Hindlimb muscle (tissue), 1 donor: ENCODE measurements at places on chromosomes 1 and 21. TPM values are rescaled to one million over a fixed set of nuclear protein-coding genes. Genes with fewer than 3 reads are reported as not detected.

DNA sequence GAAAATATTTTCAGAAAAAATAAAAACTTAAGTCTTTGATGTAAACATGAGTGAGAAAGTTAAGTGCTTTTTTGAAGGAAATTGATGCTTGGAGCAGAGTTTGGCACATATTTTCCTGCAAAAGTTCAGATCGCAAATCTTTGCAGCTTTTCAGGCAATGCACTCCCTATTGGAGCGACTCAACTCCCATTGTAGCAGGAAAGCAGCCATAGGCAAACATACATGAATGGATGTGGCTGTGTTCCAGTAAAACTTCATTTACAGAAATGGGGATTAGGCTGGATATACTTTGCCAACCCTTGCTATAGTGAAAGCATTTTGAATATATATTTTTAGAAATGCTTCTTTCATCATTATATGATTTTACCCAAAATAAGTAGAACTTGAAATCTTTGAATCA is 8.1 kb downstream of the AGL start:
- DNase-seq = no peak

- DNase-seq = peak; percentile 82
Measured at GRCh38 chr1:6638226-6638625, 13.6 kb downstream of the THAP3 start.

GRCh38 chr1:9294910-9295636 is 2.4 kb downstream of the SPSB1 start:
- no peak for DNase-seq

GRCh38 chr1:173422456-173422976 is 54.6 kb upstream of the PRDX6 start:
- DNase-seq = peak; percentile 31

- DNase-seq = no peak
Measured at GRCh38 chr1:173433751-173434326, 43.3 kb upstream of the PRDX6 start.

DNA sequence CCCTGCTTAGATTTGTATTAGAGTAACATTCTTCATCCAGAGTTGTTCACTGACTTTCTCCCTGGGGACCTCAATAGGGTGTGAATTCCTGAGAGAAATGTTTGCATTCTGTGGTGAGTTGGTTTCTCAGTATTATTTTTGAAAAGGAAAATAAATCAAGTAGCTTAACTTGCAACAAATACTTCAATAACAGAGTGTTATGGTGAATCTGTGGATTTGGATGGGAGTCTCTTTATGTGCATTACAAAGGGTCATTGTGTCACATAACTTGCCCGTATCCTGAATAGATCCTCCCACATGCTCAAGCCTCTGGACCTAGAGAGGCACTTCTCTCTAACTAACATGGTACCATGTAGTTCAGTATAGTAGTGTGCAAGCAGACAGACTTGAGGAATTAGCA is 68.4 kb upstream of the IPO9 start:
- no peak for DNase-seq

DNA sequence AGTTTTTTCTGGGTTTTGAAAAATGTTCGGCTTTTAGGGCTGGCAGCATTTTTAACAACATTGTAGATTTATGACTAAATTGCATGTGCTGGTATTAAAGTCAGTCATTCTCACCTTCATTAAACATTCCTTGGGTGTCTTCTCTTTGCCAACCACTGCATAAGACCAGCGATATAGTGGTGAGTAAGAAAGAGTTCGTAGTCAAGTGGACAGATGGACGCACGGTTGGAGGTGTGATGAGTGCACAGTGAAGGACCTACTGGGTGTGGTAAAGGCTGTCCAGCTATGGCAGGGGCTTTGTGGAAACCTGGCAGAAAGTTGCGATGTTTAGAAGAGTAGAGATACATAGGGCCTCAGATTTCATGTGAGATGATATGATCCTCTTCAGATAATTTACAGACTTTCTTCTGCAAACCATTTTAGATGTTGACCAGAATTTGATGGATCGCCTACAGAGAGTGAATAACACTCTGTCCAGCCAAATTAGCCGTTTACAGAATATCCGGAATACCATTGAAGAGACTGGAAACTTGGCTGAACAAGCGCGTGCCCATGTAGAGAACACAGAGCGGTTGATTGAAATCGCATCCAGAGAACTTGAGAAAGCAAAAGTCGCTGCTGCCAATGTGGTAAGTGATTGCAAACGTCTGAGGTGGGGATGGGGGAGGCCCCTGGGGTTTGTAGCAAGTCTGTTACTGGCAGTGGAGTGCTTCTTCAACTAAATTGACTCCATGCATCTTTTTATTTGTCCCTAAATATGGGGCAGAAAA is 56.0 kb upstream of the LAMC2 start:
- no peak for DNase-seq

DNA sequence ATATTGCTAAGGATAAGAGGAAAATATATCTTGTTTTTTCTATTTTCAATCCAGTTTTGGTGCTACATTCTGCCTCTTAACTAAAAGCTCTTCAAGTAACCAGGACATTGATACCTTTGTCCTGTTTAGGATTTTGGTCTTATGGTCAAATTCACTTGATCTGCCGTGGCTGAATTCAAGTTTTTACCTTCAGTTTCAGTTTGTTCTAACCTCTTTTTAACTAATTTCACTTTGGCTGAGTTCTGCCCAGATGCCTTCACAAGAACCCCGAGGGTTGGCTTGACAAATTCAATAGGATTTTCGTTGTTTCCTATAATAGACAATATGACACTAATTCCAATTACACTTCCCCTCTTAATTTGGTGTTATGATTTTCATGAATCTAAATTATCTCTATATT is 84.5 kb upstream of the C1orf21 start:
- DNase-seq = no peak

- no peak for DNase-seq
Measured at GRCh38 chr1:96370757-96371156, 350.8 kb upstream of the PTBP2 start.

GRCh38 chr1:35929730-35930592 is 944 bp upstream of the AGO3 start:
- DNase-seq = peak; percentile 59

GRCh38 chr1:170231662-170232061 is 85.9 kb downstream of the NTMT2 start:
- no peak for DNase-seq

GRCh38 chr21:42405064-42406013 is 1.6 kb downstream of the UBASH3A start:
- no peak for DNase-seq

- no peak for DNase-seq
Measured at GRCh38 chr21:24112020-24112419, 1495.3 kb downstream of the MRPL39 start.

- DNase-seq = no peak
Measured at GRCh38 chr1:55699228-55699627, 484.1 kb upstream of the USP24 start.

GRCh38 chr1:180912801-180913565 is at the start of gene KIAA1614:
TSS of gene KIAA1614 (plus strand) at chr1:180912897. CDS start at chr1:180913244, 347 bp downstream.
- DNase-seq = peak; percentile 77

- DNase-seq = peak; percentile 77
Measured at GRCh38 chr1:12124693-12125421, 41.9 kb upstream of the TNFRSF1B start.

DNA sequence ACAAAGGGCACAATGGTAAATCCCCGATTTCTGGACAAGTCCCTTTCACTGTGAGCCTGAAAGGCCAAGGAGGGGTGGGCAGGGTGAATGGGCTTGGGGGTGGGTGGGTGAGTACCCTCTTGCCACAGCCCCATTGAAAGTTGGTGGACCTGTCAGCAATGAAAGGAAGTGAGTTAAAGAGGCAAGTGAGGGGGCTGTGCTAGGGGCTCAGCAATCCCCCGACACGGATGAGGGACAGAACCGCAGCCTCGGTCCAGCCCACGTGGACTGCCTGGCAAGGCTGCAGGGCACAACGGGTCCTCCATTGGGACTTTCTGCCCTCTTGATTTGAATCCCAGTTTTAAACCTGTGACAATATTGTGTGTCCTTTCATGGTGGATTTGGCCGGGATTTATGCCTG is 255.3 kb downstream of the FOXD2 start:
- no peak for DNase-seq

GRCh38 chr1:216827251-216827650 is 104.0 kb upstream of the ESRRG start:
- no peak for DNase-seq

- DNase-seq = no peak
Measured at GRCh38 chr1:94878329-94878728, 48.6 kb downstream of the CNN3 start.

- DNase-seq = no peak
Measured at GRCh38 chr1:31569596-31570173, 6.6 kb upstream of the TINAGL1 start.

- no peak for DNase-seq
Measured at GRCh38 chr1:225476538-225476988, 48.7 kb upstream of the LBR start.

DNA sequence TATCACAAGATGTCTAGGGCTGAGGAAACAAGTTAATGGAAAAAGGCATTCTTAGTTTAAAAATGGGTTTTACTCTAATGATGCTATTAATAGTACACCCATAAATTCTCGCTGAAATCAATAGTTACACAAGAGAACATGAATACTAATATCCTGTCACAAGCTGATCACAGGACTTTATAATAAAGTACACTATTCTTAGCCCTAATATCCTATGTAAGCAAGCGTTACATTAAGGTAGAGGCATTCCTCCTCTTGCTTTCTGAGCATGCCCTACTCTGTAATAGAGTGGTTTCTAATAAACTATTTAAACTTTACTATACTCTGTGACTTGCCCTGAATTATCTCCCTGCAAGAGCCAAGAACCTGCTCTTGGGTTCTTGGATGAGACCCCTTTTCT is 6.5 kb upstream of the PACC1 start:
- no peak for DNase-seq

GRCh38 chr1:228737601-228738041 is 2.3 kb downstream of the RHOU start:
- peak; percentile 23 for DNase-seq

GRCh38 chr1:56868761-56869160 is 14.2 kb downstream of the C8A start:
- DNase-seq = no peak

- DNase-seq = no peak
Measured at GRCh38 chr1:22760455-22760854, 49.8 kb downstream of the EPHB2 start.

- DNase-seq = peak; percentile 14
Measured at GRCh38 chr1:163897412-163898155, 575.8 kb downstream of the NUF2 start.

- DNase-seq = no peak
Measured at GRCh38 chr21:28705616-28706015, 287.1 kb downstream of the LTN1 start.

- no peak for DNase-seq
Measured at GRCh38 chr1:56585985-56586384, 6.6 kb upstream of the PLPP3 start.

DNA sequence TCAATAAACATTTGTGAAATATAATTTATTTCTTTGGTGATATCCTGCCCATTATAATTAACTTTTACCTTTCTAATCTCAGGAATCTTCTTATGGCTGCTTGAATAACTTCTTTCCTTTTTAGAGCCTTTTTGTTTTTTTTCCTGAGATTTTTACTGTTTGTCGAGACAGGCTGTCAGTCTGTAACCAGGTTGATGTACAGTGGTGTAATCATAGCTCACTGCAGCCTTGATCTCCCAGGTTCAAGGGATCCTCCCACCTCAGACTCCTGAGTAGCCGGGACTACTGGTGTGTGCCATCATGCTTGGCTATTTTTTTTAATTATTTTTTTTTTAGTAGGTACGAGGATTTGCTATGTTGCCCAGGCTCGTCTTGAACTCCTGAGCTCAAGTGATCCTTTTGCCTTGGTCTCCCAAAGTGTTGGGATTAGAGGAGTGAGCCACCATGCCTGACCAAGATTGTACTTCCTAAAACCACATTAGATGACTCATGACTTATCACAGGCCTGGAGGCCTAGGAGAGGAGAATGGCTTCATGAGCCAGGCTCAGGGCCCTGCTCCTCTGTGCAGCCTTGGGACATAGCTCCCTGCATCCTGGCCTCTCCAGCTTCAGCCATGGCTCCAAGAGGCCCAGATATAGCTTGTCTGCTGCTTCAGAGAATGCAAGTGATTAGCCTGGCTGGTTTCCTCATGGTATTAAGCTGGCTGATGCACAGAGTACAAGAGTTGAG is 48.6 kb downstream of the CTH start:
- DNase-seq = no peak

DNA sequence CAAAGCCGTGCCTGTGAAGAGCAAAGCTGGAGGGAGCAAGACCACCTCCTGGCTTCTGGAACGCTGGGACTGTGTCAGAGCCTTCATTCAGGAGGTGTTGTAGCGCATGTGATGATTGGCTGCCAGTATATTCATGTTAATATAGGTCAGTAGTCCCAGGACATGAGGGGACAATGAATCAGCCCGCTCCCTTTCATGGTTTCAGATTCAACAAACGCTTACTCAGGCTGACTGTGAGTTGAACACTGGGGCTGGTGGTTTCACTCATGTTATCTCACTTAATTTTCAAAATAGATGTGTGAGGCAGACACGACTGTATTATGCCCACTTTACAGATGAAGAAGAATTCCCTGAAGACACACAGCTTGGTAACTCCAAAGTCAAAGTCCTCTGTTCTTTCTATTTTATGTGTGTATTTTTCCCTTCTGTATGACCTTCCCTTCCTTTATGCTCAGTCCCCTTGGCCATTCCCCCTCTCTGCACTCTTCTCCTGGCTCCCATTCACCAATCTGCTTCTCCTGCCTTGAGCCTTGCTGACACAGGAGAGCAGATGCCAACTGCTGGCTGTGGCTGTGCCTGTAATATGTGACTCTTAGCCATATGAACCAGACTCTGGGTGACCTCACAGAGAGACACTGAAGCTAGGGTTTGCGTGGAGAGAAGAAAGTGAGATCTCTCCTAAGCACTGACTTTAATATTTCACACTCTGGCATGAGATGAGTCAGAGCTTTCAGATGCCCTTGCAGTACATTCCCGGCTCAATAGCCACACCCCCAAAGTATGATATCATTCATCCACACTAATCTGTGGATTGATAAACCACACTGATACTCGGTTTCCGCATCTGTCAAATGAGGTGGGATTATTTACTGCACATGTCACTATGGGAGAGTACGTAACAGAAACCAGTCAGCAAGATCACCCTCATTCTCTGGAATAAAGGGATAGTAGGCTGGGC is 31.4 kb upstream of the KIRREL1 start:
- no peak for DNase-seq

GNAT2 gene
- not detected for polyA plus RNA-seq

RSPO1 gene
- polyA plus RNA-seq = not detected

TNNI3K gene
- 1.6 TPM for polyA plus RNA-seq

LRRIQ3 gene
- polyA plus RNA-seq = 0.89 TPM

GSTM4 gene
- polyA plus RNA-seq = 19.4 TPM

TPTE gene
- not detected for polyA plus RNA-seq

TRNP1 gene
- polyA plus RNA-seq = 1.2 TPM

GLMN gene
- polyA plus RNA-seq = 11.9 TPM

C1orf74 gene
- polyA plus RNA-seq = 2.8 TPM

PROK1 gene
- polyA plus RNA-seq = not detected

BEND5 gene
- 10.0 TPM for polyA plus RNA-seq

SSBP3 gene
- polyA plus RNA-seq = 67.2 TPM

FAAH gene
- polyA plus RNA-seq = 26.5 TPM

PAQR6 gene
- 5.2 TPM for polyA plus RNA-seq

SAMD13 gene
- polyA plus RNA-seq = 10.7 TPM

SLAMF1 gene
- polyA plus RNA-seq = not detected

ACTL8 gene
- polyA plus RNA-seq = not detected
